ENCODE measurements at places on chromosomes 6 and 20.
A peak's percentile ranks its signal among the peaks of the same experiment; 100 is the strongest.

- no peak for DNase-seq
These were observed 100.0 kb upstream of the RIPOR2 start for GRCh38 chr6:25035512-25036435.

- DNase-seq: peak; percentile 98
These were observed at the start of gene FRS3 for GRCh38 chr6:41779788-41780550. TSS of gene FRS3 (minus strand) at chr6:41779900. CDS start at chr6:41776987, 2,913 bp downstream.

DNA sequence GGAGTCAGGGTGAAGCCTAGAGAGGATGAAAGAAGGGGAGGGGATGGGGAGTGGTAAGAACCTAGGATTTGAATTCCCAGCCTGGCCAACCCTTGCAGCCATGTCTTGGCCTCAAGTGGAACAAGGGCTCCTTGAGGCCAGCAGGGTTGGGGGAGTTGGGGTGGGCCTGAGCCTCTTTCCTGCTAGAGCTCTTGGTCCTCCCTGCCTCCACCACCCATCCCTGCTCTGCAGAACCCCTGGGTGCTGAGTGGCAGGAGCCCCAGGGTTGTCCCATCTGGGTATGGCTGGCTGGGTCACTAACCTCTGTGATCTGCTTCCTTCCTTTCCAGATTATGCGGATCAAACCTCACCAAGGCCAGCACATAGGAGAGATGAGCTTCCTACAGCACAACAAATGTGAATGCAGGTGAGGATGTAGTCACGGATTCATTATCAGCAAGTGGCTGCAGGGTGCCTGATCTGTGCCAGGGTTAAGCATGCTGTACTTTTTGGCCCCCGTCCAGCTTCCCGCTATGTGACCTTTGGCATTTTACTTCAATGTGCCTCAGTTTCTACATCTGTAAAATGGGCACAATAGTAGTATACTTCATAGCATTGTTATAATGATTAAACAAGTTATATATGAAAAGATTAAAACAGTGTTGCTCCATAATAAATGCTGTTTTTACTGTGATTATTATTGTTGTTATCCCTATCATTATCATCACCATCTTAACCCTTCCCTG, 8.3 kb downstream of the VEGFA start:
- DNase-seq: no peak

- no peak for DNase-seq
These were observed 6.8 kb downstream of the ADISSP start for GRCh38 chr20:3760655-3761348.

GRCh38 chr20:4569092-4569491, 152.6 kb upstream of the PRND start:
- DNase-seq: no peak

DNA sequence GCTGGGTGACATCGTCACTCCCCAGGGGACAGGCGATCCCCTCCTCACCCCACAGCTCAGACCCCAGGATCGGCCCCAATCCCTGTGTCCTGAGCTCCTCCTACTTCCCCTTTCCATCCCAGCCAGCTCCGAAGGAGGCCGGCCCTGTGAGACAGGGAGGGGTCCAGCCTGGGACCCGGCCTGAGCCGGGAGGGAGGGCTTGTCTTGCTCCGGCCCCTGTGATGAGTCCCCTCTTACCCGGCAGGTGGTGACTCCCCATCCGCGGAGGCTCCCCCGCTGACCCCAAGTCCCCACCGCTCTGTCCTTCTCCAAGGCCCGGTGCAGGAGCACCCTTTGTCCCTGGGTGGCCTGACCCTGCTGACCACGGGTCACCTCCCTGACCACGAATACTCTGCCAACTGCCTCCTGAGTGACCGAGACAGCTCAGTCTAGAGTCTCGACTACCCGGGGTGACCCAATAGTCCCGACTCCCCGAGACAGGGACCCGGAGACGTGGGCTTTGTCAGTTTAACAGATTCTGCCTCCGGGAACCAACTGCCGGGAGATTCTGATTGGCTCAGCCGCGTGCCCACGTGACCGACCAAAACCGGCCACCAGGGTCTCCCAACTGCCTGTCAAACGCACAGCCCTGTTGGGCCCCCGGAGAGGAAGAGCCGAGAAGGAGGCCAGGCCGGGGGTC, 187.4 kb upstream of the PROKR2 start:
- DNase-seq: peak; percentile 80

GRCh38 chr6:82555801-82556200, 192.2 kb downstream of the TPBG start:
- no peak for DNase-seq

- DNase-seq: no peak
These were observed 174.1 kb downstream of the COL21A1 start for GRCh38 chr6:56073315-56073714.

GRCh38 chr6:90021711-90022110, 127.4 kb downstream of the GJA10 start:
- DNase-seq: peak; percentile 45

DNA sequence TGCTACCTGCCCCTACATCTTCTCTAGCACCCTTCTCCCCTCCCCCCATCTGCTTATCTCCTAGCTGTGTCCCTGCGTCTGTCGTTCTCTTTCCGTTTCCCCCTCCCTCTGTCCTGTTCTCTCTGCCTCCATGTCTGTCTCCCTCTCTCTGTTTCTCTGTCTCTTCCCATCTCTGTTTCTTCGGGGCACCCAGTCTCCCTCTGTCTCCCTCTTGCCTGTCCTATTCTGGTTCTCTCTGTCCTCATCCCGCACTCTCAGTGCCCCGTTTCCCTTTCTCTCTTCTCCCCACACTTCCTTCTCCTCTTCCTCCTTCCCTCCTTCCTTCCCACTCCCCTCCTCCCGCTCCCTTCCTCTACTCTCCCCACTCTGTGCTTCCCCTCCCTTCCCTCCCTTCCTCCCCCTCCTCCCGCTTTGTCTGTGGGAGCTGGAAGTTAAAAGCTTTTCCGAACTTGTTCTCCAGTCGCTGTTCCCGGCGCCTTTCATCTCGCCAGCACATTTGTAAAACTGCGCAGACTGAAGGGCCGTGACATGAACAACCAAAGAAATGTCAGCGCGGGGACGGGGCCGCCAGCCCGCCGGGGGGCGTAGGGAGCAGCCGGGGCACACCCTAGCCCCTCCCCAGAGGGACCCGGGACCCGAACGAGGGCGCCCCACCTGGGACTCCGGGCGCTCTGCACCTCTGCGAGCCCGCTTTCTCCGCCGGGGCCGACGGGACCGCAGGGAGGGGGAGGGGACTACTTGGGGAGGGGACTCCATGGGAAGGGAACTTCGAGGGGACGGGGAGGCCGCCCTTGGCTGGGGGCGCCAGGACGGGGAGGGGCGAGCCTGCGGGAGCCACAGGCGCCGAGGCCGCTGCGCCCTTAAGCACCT, 4.0 kb upstream of the CDH22 start:
- DNase-seq: no peak

DNA sequence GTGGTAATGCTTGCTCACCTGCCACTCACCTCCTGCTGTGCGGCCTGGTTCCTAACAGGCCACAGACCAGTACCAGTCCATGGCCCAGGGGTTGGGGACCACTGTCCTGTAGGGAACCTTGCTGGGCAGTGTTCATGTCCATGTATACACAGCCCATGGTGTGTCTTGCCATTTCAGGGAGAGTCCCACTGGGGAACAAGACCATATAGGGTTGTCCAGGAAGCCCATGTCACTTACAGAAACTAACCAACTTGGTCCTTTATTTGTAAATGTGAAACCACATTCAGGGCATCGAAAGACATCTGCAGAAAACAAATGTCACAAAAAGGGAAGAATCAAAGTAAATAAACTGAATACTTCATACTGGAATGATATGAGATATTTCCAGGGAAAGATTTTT, 179.1 kb downstream of the NFATC2 start:
- DNase-seq: no peak

GRCh38 chr20:47350691-47351545, 5.6 kb downstream of the ZMYND8 start:
- no peak for DNase-seq

DNA sequence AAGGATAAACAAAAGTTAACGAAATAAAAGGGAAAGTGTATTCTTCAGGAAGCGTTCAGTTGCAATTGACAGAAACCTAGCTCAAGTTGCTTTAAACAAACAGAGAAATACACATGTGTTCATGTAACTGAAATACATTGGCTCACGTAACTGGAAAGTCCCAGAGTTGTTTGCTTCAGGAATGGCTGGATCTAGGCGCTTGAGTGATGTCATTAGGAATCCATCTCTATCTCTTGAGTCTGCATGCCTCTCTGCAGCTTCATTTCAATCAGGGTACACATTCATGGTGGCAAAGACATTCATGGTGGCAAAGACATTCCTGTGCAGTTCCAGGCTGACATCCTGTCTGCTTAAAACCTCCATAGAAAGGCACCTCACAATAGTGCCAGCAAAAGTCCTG, 45.4 kb upstream of the EYA2 start:
- no peak for DNase-seq

GRCh38 chr6:85493389-85493788, 43.5 kb downstream of the NT5E start:
- DNase-seq: no peak

GRCh38 chr6:146876271-146877151, 277.7 kb downstream of the ADGB start:
- DNase-seq: no peak

GRCh38 chr20:5663396-5663795, 86.8 kb upstream of the SHLD1 start:
- no peak for DNase-seq

DNA sequence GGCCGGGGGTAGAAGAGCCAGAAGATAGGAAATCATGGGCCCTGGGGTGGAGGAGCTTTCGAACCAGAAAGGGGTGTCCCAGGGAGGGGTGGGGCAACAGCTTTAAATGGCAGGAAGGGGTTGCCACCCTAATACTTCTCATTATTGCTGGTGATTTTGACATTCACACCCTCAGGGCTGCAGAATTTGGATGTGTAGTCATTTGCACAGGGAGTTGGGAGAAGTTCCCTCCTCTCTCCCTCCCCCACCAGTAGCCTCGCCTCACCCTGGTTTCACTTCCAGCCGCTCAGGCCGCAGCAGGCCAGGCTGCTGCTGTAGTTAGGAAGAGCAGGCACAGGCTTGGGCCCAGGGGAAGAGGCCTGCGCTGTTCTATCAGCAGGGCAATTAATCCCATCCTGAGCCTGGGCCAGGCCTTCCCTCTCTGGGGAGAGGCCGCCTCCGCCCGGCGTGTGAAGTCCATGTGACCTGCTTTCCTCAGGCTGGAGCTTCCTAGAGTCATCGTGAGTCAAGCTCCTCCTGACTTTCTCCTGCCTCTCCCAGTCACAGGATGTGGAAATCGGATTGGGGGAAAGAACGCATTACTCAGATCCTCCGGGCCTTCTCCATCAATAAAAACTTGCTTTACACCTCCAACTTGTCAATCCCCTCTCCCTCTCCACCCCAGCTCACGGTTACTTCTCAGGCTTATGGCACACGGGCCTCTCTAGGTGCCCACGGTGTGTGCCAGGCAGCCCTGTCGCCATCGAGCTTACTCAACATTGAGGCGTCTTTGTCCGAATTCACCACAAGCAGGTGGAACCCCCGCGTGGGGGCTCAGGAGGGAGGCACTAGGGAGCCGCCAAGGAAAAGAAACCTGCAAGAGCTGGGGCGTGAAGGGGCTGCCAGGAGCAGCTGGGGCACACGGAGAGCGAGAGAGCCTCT, 7.8 kb downstream of the ADTRP start:
- DNase-seq: peak; percentile 98

- no peak for DNase-seq
These were observed 2.8 kb downstream of the SPO11 start for GRCh38 chr20:57332105-57333089.

Measured in muscle of back (tissue), 13 donors.